ENCODE measurements at places on chromosomes 1 and 21. TPM values are rescaled to one million over a fixed set of nuclear protein-coding genes. Genes with fewer than 3 reads are reported as not detected.

DNA sequence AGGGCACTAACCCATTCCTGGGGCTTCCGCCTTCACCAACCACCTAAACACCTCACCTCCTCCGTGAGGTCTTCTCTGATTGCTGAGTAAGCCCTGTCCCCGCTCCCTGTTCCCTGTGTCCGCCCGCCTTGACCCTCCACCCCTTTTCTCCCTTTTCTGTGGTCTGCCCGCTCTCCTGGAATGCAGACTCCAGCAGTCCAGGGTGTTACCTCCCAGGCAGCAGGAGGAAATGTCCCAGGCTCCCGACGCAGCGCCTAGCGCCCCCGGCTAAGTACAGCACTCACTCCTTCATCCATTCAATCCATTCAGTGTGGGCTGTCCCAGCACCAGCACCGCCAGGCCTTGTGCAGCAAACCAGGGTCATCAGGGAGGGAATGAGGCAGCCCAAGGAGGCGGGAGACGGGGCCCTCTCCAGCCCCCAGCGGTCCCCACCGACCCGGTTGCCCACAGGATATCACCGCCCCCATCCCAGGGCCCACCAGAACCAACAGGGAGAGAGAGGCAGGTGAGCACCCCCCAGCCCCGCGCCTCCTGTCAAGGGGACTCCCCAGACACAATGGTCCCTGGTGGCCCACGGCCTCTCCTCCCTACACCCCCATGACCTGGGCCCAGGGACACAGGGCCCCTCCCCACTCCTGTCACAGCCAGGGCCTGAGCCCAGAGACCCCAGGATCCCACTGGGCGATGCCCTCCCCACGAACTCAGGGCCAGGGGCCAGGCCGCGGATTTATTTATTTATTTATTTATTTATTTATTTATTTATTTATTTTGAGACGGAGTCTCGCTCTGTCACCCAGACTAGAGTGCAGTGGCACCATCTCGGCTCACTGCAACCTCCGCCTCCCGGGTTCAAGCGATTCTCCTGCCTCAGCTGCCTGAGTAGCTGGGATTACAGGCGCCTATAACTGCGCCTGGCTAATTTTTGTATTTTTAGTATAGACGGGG, 10.2 kb downstream of the TNFRSF14 start:
- DNase-seq: no peak
- H3K4me1 ChIP-seq: peaks cover 9% of the 10 kb centered on the region
- peaks cover under 1% of the 10 kb centered on the region for H3K27me3 ChIP-seq
- no peak overlapping the region for H3K4me3 ChIP-seq
- H3K27ac ChIP-seq: no peak overlapping the region

- H3K4me1 ChIP-seq: peaks cover 8% of the 10 kb centered on the region
- H3K27me3 ChIP-seq: no peaks in the 10 kb centered on the region
- DNase-seq: no peak
- H3K36me3 ChIP-seq: peaks cover 7% of the 10 kb centered on the region
These were observed 25.9 kb downstream of the SZRD1 start for GRCh38 chr1:16392740-16393569.

DNA sequence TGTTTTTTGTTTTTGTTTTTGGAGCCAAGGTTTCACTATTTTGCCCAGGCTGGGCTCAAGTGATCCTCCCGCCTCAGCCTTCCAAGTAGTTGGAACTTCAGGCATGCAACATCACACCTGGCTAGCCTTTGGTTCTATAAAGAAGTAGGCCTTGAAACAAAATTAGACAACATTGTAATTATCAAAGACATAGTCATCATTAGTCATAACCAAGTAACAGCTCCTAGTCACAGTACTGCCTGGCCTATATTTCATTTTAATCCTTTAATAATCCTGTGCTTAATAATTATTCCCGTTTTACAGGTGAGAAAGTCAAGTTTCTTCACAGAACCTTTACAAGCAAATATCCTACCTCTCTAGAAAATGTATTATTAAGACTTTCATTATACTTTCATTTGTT, 52.3 kb upstream of the TBX15 start:
- DNase-seq: no peak
- H3K27ac ChIP-seq: no peak overlapping the region
- H3K36me3 ChIP-seq: peaks cover 2% of the 10 kb centered on the region

Gene TEDDM1
- not detected for total RNA-seq

Gene KRTAP21-2
- not detected for total RNA-seq

Gene TARS2
- total RNA-seq: 28.4 TPM

Data from progenitor cell of endocrine pancreas (in vitro differentiated cells).